NCI-H2171 (cell line): ENCODE measurements at places on chromosomes 1 and 21.

- DNase-seq = no peak
Observed at GRCh38 chr1:196678510-196678884, 26.7 kb downstream of the CFH start.

- no peak for DNase-seq
Observed at GRCh38 chr1:61539720-61540462, 185.1 kb downstream of the TM2D1 start.

DNA sequence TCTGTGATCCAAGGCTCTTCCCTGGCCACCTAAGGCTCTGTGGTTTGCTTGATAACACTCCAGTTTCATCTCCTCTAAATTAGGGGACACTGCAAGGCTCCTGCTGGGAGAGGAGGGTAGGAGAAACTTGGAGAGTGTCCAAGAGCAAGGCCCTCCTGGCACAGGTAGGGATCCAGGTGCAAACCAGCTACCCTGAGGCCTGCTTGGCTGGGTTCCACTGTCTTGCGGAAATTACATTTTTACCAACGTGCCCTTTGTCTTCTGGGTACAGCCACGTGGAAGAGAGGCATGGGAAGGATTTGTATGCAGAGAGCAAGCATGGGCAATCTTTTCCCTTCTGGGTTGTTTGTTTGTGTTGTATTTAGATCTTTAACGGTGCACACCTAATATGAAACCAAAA, 132.5 kb downstream of the PRDM2 start:
- no peak for DNase-seq

- DNase-seq = no peak
Observed at GRCh38 chr1:166811691-166812090, 27.6 kb upstream of the POGK start.
